GF-D8 (cell line): ENCODE measurements at places on chromosomes 3 and 15.
A peak's percentile ranks its signal among the peaks of the same experiment; 100 is the strongest.

DNA sequence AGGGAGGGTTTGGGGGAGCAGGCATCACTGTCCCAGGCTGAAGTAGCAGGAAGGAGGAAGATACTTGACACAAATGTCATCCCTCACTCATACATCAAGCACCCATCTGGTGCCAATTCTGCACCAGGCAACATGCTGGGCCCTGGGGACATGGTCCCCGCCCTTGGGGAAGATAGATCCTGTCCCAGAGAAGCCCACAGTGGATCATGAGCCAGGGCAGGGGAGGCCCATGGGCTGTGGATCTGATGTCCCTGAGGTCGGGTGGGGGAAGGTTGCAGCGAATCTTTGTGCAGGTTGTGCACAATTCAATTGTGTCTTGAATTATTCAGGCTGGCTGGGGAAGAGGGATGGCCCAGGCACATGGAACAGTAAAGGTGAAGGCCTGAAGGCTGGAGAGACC lies 6.4 kb upstream of the CCDC33 start:
- no peak for DNase-seq

DNA sequence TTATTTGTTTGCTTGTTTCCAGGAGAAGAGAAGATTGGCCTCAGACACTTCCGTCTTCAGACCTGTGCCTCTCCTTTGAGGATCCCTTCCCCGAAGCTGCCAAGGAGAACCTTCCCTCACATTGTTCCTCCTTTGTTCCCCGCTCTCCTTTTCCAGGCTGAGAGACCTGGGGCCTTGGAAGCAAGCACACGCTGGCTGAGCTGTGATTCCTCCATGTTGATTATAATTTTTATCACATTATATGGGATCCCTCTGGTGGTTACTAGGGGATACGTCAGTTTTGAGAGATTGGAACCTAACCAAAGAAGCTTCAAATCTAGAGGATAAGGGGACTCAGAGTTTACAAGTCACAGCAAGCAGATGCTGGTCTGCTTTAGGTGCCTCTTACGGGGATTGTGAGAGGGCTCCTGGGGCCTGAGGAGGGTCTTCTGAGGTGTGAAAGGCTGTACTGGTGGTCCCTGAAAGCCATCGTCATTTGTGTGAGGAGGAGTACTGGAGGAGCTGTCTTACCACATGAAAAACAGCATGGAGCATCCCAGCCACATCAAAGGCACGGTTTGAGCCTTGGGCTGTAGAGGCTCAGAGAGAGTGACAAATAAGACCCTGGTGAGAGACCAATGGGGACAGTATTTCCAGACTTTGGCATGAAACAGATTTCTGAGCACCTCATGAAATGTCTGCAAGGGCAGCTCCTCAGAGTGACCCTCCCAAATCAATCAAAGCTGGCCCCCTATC lies 760.1 kb upstream of the CFAP20DC start:
- DNase-seq, result no peak

DNA sequence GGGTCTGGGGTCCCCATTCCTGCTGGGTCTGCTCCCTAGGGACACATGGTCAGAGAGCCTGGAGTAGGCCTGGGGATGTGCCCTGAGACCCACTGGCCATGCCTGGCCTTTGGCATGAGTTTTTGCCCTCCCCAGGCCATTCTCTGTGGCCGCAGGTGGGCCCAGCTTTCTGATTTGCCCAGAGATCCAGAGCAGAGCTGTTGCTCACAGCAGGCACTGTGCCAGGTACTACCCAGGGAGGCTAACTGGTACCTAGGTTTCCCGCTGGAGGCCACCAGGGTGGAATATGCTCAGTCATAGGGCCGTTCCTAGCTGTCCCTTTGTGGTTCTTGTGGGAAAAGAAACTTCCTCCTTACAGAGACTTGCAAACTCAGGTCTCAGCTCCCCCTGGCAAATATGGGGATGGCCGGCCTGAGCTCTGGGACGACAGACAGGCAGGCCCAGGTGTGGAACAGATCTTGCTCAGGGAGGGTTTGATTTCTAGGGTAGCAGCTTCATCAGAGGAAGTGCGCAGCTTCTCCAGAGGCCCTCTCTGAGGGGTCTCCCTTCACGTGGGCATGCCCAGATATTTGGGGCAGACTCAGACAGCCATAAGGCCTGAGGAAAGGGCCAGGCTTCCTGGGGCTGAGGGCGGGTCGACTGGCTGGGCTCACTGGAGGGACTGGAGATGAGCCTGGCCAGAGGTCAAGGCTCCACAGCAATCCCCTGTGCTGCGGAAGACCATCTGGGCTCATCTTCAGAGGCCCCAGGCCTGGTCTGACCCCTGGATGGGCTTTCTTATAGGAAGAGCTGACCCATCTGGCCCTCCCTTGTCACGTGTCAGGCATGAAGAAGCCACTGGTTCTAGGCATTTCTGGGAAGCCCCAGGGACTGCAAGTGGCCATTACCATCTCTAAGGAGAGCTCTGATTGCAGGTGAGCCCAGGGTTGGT lies 28.0 kb downstream of the ACAA1 start:
- DNase-seq, result peak; percentile 61

- no peak for DNase-seq
These were observed 668 bp downstream of the MRAS start for GRCh38 chr3:138348754-138349739.

DNA sequence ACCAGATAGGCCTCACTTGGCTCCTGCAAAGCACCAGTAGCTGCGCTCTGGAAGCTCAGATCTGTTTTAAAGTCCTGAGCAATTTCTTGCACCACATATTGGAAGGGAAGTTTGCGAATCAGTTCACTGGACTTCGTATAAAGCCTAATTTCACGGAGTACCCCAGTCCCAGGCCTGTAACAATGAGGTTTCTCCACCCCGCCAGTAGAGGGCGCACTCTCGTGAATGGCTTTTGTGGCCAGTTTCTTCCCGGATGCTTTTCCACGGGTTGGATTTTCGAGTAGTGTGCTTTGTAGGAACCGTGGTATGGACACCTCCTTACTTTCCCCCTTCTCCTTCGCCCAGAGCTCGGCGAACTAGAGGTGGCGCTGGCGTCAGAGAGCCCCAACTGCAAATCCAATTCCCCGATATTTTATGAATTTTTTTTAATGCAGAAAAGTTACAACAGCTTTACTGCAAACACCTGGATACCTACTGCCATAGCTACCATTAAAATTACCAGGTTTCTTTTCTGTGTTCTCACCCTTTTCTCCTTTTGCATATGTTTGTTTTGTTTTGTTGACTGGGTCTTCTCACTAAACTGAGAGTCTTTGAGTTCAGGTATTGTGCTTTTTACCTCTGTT lies 13.3 kb downstream of the RARB start:
- no peak for DNase-seq

- DNase-seq, result peak; percentile 50
These were observed 28.6 kb downstream of the TRAK1 start for GRCh38 chr3:42119561-42120355.

- DNase-seq, result no peak
These were observed 47.7 kb downstream of the MECOM start for GRCh38 chr3:169615833-169616232.

DNA sequence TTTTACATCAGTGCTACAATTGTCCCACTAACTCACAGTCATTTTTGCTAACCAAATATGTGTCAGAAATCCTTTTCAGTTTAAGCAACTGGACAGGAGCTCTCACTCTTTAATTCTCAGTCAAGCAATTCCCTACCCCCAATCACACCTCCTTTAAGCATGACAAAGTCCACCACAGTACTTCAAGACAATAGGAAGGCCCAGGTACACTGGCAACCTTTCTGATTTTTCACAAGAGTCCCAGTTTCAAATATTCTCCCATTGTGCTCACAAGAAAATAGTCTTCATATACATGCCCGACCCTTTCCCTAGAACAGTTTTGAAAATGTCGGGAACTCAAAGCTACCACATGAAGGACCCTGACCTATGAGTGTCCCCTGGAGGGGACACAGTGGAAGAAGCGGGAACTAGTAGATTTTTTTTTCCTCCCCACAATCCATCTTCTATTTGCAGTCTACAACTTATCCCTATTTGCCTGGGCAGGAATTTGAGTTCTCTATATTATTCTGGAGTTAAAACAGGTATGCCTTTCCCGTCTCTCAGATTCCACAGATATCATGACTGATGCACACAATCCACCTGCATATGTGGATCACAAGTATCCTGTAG lies 413.5 kb downstream of the TIGIT start:
- no peak for DNase-seq
